Inflammatory macrophage (primary cell): ENCODE measurements at places on chromosomes 6 and 20.

DNA sequence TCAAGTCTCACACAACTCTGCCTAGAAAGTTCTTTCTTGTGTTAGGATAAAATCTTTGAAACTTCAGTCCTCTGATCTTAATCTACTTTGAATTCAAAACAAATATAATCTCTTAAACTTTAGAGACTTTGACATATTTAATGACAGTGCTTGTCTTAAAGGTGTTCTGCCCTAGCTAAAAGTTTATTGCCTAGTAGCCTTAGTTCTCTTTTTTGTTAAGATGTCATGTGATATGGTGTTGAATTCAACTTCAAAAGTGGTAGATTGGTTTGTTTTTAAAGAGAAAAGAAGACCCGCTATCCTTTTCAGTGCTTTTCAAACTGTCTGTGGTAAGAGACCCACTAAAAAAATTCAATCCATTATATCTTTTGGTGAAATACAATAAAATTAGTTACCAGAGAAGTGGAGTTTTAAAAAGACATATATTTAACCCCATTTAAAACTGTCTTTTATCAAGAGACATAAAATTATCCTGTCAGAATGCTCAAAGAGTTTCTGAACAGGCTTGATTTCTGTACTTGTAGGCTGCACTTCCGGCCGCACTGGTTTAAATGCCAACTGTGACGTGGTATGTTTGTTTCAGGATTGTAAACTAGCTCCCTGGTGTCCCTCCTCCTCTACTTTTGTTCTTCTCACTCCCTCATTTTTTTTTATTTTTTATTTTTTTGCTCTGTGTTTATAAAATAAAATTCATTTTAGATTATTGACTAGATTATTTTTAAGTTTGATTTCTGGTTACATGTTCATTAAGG is 76.5 kb downstream of the QKI start:
- no peak for DNase-seq

DNA sequence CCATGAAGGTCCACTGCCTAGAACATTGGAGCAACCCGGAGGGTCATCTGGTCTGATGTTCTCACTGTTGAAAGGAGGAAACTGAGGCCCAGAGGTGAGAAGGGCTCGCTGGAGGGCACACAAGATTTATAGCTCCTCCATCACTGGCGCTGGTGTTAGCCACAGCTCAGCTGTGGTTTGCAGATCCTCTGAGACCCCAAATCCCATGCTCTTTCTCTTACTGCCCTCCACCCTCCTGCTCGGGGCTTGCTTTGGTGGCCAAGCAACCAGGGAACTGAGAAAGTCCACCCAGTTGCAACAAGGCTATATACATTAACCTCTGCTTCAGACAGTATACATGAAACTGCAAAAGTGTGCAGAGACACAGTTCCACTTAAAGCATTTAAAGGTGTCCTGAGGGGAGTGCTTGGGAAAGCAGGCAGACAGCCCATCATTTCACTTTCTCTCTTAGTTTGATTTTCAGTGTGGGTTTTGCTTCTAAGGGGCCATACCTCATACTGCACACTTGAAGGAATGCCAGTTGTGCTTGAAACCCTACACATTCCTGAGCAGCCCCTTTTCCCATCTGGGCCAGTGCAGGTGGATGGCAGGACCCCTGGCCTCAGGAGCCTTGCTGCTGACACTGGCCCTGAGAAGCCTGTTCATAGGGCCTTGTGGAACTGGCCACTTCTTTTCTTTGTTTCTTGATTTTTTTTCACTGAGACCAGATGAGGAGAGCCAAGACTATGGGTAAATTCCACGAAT is 347.6 kb downstream of the CDC5L start:
- DNase-seq, result no peak

DNA sequence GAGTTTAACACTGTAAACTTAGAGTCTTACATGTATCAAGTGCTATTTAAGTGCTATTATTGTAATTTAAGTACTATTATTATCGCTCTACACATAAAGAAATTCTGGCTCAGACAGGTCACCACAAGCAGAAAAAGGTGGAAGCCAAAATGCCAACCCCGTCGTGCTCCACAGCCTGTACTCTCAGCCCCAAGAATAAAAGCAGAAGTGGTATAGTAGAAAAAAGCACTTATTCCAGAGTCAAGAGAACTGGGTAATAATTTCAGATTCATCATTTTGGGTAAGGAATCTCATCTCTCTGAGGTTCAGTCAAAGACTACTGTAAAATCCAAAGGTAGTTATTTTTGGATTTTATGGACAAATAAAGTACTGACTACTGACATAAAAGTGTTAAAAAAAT is 943 bp downstream of the ZUP1 start:
- DNase-seq, result peak; percentile 25

DNA sequence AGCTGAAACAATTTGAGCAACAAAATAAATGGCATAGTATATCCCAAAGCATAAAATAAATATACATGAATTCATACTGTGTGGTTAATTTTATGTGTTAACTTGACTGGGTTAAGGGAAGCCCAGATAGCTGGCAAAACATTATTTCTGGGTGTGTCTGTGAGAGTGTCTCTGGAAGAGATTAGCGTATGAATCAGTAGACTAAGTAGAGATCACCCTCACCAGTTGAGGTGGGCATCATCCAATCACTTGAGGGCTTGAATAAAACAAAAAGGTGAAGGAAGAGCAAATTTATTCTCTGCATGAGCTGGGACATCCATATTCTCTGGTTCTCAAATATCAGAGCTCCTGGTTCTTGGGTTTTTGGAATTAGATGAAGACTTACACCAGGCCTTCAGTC is 17.9 kb downstream of the SLC22A16 start:
- DNase-seq, result no peak

- no peak for DNase-seq
Observed at GRCh38 chr6:145728444-145729385, 6.6 kb downstream of the EPM2A start.

DNA sequence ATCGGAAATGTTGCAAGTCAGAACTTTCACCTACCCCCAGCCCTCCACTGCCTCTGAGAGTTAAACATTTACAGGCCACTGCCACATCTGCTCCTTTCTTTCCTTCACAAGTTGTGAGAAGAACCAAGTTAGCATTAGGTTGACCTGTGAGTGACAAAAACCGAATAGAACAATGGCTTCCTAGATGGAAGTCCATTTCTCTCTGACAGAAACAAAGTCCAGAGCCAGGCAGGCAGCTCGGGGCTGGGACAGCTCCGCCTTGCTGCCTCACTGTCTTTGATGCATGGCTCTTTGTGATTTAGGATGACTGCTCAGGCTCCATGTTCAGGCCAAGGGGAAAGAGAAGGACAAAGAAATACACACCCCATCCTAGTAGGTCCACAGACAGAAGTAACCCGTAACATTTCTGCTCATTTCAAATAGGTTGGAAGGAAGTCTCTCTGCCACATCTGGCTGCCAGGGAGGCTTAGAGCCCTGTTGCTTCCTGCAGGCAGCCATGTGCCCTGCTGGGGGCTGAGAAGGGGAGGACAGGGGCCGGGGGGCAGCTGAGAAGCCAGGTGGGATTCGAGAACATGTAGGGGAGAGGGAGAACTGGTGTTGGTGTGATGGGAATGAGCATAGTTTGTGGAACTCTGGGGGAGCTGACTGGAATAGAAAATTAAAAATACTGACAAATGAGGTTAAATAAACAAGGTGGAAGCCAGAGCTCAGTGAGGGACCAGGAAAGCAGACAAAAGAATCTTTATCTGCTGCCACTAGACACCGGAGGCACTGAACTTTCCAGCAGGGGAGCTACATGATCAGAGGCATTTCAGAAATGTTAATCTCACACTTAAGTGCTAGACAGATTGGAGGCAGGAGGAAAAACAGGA is 19.5 kb upstream of the IER3 start:
- no peak for DNase-seq

GRCh38 chr6:47851091-47851490 is 69.3 kb downstream of the OPN5 start:
- DNase-seq, result no peak

DNA sequence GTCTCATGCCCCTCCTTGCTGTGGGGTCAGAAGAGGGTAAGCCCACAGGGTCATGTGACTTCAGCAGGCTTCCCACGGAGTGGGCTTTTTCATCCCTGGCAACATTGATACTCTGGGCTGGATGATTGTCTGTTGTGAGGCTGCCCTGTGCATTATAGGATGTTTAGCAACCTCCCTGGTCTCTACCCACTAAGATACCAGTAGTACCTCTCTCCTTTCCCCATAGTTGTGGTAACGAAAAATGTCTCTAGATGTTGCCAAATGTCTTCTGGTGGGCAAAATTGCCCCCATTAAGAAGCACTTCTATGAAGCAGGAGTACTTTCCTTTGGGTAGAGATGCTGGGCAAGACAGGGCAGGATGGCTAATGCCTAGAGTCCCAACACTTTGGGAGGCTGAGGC is 232.5 kb upstream of the ZNF217 start:
- no peak for DNase-seq

DNA sequence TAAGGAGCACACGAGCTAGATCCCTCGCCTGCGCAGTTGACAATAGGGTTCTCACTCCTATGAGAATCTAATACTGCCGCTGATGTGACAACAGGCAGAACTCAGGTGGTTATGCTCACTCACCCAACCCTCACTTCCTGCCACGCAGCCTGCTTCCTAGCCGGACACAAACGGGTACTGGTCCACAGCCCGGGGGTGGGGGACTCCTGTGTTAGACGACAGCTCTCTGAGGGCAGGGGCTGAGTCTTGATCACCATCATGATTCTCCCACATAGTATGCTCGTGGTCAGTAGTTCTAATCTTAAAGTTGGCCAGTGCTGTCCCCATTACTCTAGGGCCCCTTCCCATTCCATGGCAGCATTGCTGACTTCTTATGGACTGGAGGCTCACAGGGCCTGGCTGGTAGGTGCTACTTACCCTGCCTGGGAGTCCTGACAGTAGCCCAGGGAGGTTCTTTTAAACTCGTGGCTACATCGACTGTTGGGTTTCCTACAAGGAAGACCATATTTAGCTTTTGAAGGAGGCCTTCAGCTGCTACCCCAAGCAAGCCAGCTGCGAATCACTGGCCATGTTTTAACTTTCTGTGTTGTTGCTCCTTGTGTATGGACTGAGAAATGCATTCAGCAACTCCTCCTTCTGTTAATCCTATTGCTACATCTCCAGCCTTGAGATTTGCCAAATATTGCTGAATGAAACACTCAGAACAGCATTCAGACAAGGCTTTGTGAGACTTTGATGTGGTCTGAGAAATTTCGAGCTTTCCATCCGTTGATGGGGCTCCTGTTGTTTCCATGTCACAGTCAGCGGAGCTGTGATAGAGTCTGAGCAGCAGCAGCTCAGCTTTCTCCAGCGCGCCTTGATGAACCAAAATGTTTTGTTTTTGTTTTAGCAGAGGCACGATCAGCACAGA is 300.3 kb downstream of the NRN1 start:
- DNase-seq, result no peak

GRCh38 chr20:31695849-31696804 is 26.5 kb downstream of the BCL2L1 start:
- DNase-seq, result peak; percentile 89

- no peak for DNase-seq
Observed at GRCh38 chr6:39755231-39755630, 30.0 kb upstream of the KIF6 start.

DNA sequence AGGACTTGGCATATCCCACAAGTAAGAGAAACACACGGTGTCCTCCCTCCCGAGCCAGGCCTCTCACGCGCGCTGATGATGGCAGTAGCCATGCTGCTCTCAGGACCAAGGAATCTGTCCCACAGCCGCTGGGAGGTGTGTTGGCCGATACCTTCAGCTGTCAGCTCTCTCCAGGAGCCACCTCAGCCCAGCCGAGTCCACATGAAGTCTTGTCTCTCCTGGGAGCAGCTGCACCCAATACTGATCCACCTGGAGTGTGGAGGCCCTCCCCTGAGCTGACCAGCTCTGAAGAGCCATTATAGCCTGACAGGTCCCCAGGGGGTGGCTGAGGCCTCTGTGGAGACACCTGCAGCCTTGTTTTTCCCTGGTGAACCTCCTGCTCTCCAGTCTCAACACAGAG is 23.8 kb upstream of the NXT1 start:
- no peak for DNase-seq

GRCh38 chr6:15411766-15412165 is 165.9 kb downstream of the JARID2 start:
- DNase-seq, result no peak

DNA sequence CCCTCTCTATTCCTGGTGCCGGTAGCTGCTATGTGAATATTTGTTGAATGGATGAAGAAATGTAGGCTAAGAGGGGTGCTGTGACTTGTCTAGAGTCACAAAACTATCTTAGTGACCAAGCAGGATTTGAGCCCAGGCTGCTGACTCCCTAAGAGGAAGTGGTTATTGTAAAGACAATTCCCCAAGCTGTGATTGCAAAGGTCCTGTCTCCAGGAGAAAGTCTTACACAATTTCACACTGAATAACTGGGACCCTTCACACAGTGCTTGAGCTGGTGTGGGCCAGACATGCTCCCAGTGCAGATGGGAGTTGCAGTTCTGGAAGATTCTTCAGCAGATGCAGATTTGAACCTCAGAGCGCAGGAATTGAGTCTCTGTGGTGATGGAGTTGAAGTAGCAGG is 38.1 kb downstream of the IYD start:
- DNase-seq, result peak; percentile 62

GRCh38 chr20:49965781-49966305 is 16.9 kb upstream of the SNAI1 start:
- DNase-seq, result peak; percentile 73

GRCh38 chr6:44404022-44404714 is 16.7 kb downstream of the CDC5L start:
- no peak for DNase-seq

DNA sequence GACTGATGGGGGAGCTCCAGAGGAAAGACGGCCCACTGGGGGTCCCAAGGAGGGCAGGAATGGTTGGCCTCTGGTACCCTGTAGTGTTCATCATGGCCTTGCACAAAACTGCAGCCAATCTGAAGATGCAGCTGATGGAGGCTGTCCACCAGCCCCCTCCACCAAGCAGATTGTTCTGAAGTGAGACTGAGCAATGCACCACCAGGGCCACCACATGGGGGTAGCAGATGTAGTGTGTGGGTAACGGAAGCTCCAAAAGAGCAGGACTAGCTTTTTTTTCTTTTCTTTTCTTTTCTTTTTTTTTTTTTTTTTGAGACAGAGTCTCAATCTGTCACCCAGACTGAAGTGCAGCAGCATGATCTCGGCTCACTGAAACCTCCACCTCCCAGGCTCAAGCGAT is 181.0 kb upstream of the MYLIP start:
- no peak for DNase-seq

GRCh38 chr6:124659427-124659826 is 302.8 kb upstream of the RNF217 start:
- no peak for DNase-seq

- DNase-seq, result peak; percentile 69
Observed at GRCh38 chr6:136757150-136757549, 35.1 kb downstream of the MAP3K5 start.

DNA sequence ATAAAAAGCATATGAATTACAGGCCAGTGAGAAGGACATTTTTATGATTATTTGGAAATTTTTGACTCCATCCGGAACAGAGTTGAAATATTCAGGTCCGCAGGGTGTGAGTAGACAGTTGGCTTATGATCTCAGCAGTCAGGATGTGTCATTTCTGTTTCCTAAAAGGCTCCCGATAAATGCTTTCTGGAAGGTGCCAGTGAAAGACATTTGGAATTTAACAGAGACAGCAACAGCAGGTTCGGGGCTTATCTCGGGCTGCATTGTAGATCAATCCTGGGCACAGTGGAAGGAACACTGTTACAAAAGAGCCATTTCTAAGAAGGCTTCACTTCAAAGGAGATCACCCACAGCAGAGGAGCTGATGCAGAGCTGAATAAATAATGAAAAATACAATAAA is 934.4 kb downstream of the KIF16B start:
- no peak for DNase-seq

GRCh38 chr20:41903586-41903985 is 285.4 kb upstream of the CHD6 start:
- DNase-seq, result no peak
